Kidney (tissue), 22 donors: ENCODE measurements at places on chromosomes 7 and 10. TPM values are rescaled to one million over a fixed set of nuclear protein-coding genes. Genes with fewer than 3 reads are reported as not detected.

DNA sequence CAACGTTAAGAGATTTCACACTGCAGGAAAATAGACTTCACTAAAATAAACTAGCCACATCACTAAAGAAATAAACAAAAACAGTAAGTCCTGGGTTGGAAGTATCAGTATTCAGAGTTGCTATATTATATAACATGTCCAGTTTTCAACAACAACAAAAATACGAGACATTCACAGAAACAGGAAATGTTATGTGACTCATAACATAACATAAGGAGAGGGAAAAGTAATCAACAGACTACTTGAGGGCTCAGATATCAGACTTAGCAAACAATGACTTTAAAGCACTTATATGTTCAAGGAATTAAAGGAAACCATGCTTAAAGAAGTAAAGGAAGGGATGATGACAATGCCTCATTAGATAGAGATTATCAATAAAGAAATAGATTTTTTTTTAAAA is 73.5 kb upstream of the MKLN1 start:
- no peak overlapping the region for H3K4me3 ChIP-seq
- no peaks in the 10 kb centered on the region for H3K27me3 ChIP-seq
- DNase-seq: no peak
- no peaks in the 10 kb centered on the region for H3K4me1 ChIP-seq

DNA sequence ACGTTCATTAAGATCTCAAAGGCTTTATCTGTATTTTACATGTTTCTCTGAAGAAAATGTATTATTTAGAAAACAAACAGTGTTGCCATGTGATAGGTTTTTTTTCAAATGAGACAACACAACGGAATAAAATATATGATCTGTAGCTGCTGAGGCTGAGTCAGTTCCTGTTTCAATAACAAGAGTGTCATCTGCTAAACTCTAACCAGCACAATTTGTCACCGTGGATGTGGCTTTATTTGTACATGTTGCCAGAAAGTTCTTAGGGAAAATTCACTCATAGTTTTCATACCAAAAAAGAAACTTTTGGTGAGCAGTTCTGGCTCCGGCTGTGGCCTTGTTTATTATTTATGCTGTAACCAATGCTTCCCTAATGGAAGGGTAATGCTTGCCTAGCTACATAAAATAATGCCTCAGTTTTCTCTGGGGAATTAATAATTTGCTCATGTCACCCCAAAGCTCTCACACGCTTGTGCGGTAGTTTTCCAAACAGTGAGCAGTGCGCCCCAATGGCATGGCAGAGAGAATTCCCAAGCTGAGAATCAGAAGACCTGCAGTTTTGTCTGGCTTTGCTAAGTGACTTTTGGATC is 20.3 kb upstream of the KLF6 start:
- peak overlapping the region; percentile 14 for H3K27ac ChIP-seq
- peaks cover 43% of the 10 kb centered on the region for H3K4me1 ChIP-seq
- H3K4me3 ChIP-seq: no peak overlapping the region
- no peaks in the 10 kb centered on the region for H3K36me3 ChIP-seq

- peaks cover 6% of the 10 kb centered on the region for H3K4me1 ChIP-seq
- H3K4me3 ChIP-seq: no peak overlapping the region
- no peak overlapping the region for H3K27ac ChIP-seq
- H3K27me3 ChIP-seq: no peaks in the 10 kb centered on the region
Measured at GRCh38 chr7:139825666-139826290, 3.3 kb upstream of the TBXAS1 start.

DNA sequence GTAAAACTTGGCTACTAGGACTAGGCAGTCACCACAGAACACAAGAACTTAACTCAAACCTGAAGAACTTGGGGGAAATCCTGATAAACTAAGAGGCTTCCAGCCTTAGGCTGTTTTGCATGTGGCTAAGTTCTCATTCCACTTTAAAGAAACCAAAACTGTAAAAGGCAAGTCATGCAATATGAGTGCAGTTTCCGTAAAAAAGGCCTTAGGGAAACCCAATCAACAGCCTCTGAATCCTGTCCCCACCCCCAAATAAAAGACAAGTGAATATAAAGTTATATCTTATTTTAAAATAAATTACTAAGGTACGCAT is 95.1 kb downstream of the USP6NL start:
- DNase-seq: no peak
- H3K4me3 ChIP-seq: no peak overlapping the region
- H3K4me1 ChIP-seq: no peaks in the 10 kb centered on the region

DNA sequence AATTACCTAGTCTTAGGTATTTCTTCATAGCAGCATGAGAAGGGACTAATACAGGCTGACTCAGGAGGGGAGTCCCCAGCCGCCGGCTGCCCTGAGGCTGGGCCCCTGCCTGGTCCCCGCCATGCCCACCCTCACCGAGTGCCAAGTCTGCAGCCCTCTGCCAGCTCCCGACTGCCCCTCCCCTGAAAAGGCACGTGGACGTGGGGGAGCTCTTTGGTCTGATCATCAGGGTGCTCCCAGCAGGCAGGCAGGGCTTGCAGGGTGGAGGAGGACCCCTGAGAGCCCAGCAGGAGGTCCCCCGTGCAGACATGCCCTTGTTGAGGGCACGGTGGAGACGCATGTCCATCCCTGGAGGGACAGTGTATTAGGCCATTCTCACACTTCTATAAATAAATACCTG is 110.9 kb downstream of the UNCX start:
- DNase-seq: no peak
- H3K4me3 ChIP-seq: no peak overlapping the region
- H3K27me3 ChIP-seq: no peaks in the 10 kb centered on the region
- H3K36me3 ChIP-seq: no peaks in the 10 kb centered on the region

- no peaks in the 10 kb centered on the region for H3K4me1 ChIP-seq
- H3K36me3 ChIP-seq: no peaks in the 10 kb centered on the region
- H3K4me3 ChIP-seq: no peak overlapping the region
- no peaks in the 10 kb centered on the region for H3K27me3 ChIP-seq
- no peak overlapping the region for H3K27ac ChIP-seq
Measured at GRCh38 chr10:92729886-92730285, 40.1 kb downstream of the HHEX start.

DNA sequence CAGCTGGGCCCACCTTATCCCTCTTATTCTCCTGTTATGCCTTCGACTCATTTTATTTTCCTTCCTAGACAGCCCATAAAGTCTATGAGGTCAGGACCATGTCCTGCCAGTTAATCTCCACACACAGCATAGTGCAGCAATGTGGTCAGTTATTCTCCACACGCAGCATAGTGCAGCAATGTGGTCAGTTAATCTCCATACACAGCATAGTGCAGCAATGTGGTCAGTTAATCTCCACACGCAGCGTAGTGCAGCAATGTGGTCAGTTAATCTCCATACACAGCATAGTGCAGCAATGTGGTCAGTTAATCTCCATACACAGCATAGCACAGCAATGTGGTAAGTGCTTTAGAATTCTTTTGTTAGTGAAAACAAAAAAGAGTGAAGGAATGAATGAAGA is 77.8 kb downstream of the TEX36 start:
- no peaks in the 10 kb centered on the region for H3K27me3 ChIP-seq
- H3K36me3 ChIP-seq: no peaks in the 10 kb centered on the region
- H3K4me3 ChIP-seq: no peak overlapping the region
- no peak for DNase-seq
- H3K27ac ChIP-seq: no peak overlapping the region
- H3K4me1 ChIP-seq: no peaks in the 10 kb centered on the region

- DNase-seq: no peak
- peaks cover 51% of the 10 kb centered on the region for H3K36me3 ChIP-seq
- no peak overlapping the region for H3K4me3 ChIP-seq
- H3K4me1 ChIP-seq: no peaks in the 10 kb centered on the region
- H3K27me3 ChIP-seq: no peaks in the 10 kb centered on the region
Measured at GRCh38 chr7:155741805-155742204, 70.5 kb downstream of the SHH start.

GRCh38 chr7:43204081-43204480 is 91.6 kb downstream of the HECW1 start:
- H3K4me3 ChIP-seq: no peak overlapping the region
- no peaks in the 10 kb centered on the region for H3K27me3 ChIP-seq
- H3K36me3 ChIP-seq: no peaks in the 10 kb centered on the region
- no peak overlapping the region for H3K27ac ChIP-seq
- no peak for DNase-seq

GRCh38 chr10:19077276-19077675 is 28.7 kb downstream of the MALRD1 start:
- H3K4me1 ChIP-seq: no peaks in the 10 kb centered on the region
- DNase-seq: no peak
- no peaks in the 10 kb centered on the region for H3K27me3 ChIP-seq
- H3K36me3 ChIP-seq: no peaks in the 10 kb centered on the region

Gene CNPY1
- not detected for total RNA-seq

Gene OR2A1
- not detected for total RNA-seq

Gene GPRIN2
- total RNA-seq: 12.6 TPM
